Thymus (tissue), 14 donors: ENCODE measurements at places on chromosomes 12 and 14. TPM values are rescaled to one million over a fixed set of nuclear protein-coding genes. Genes with fewer than 3 reads are reported as not detected.

The OR6C2 gene
- total RNA-seq = not detected

The TMEM52B gene
- 0.14 TPM for total RNA-seq

The GABARAPL1 gene
- 19.1 TPM for total RNA-seq

The SERPINA12 gene
- 0.05 TPM for total RNA-seq

The DCD gene
- 0.85 TPM for total RNA-seq

The PRKCH gene
- total RNA-seq = 81.8 TPM

The MYL2 gene
- 0.42 TPM for total RNA-seq

The COCH gene
- total RNA-seq = 1.7 TPM

The KLRC3 gene
- 1.7 TPM for total RNA-seq

The RAB2B gene
- total RNA-seq = 15.6 TPM

The CACNA2D4 gene
- total RNA-seq = 5.1 TPM

The EIF2S3B gene
- total RNA-seq = 1.1 TPM

The NPAS3 gene
- 1.2 TPM for total RNA-seq

The RNU6-8 gene
- total RNA-seq = not detected

The BHLHE41 gene
- 0.61 TPM for total RNA-seq

The MEG3 gene
- total RNA-seq = 12.6 TPM

The ERBB3 gene
- total RNA-seq = 1.4 TPM

The LPAR5 gene
- 2.4 TPM for total RNA-seq

The ACVRL1 gene
- 14.9 TPM for total RNA-seq

The GDF3 gene
- total RNA-seq = 0.24 TPM

The FAM181A gene
- not detected for total RNA-seq

The KRT3 gene
- total RNA-seq = 0.14 TPM

The KLRC4 gene
- 1.3 TPM for total RNA-seq

The CLBA1 gene
- total RNA-seq = 3.3 TPM

The NGB gene
- total RNA-seq = 0.14 TPM

The MYF5 gene
- total RNA-seq = not detected

The SLC6A13 gene
- 0.28 TPM for total RNA-seq
